Fibroblast of gingiva (primary cell): ENCODE measurements at places on chromosomes 13 and 19.
A peak's percentile ranks its signal among the peaks of the same experiment; 100 is the strongest.

DNA sequence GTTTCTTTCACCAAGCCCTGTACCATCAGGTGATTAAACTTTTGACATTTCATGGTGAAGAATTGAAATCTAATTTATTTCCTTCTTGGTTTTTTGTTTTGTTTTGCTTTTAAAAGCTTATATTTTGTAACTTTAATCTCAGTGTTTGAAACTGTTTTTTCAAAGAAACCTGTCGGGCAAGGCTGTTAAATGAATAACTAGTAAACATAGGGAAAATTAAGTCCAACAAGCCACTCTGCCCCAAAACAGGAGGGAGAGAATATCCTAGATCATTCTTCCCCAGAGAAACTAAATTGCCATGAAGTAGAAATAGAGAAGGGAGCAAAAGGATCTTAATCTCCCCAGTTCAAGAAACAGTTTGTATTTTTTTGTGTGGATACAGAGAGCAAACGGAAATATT lies 98.2 kb downstream of the FREM2 start:
- no peak for DNase-seq

GRCh38 chr13:112127564-112128330 lies 60.8 kb downstream of the SOX1 start:
- no peak for DNase-seq

DNA sequence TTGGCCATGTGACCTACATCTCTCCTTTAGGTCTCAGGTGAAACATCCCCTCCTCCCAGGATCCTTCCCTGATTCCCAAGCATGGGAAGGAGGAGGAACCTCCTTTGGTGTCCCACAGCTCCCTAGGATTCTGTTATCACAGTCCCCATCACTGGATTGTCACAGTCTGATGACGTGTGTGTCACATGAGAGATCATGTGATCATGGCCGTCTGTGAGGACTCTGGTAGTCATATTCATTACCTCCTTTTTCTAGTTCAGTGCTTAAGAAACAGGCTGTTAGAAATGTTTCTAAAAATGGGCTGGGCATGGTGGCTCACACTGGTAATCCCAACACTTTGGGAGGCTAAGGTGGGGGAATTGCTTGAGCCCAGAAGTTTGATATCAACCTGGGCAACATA lies 3.0 kb downstream of the DHX34 start:
- no peak for DNase-seq

DNA sequence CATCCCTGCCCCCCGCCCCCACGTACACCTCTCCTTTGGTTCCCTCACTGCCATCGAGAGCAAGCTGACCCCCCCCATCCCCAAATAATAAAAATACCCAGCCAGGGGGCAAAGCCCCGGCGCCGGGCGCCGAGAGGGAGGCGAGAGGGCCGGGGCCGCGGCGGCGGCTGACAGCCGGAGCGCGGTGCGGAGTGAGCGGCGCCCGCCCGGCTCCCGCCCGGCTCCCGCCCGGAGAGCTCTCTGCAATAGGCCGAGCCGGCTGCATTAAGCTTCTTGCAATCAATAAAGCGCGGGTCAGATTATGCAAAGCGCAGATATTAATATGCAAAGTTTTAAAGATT lies 40.9 kb downstream of the DEDD2 start:
- no peak for DNase-seq

DNA sequence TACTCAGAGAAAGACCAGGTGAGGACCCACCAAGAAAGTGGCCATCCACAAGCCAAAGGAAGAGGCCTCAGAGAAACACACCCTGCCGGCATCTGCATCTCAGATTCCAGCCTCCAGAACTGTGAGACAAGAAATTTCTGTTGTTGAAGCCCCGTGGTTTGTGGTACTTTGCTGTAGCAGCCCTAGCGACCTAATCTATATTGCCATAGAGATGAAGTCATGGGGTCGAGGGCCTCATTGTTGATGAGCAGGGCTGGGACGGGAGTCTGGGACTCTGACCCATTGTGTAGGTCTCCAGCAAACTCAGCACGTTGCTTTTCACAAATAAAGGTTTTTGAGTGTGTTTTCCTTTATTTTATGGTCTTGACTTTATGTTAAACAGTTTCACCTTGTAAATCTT lies 174.9 kb downstream of the TNFSF13B start:
- no peak for DNase-seq

DNA sequence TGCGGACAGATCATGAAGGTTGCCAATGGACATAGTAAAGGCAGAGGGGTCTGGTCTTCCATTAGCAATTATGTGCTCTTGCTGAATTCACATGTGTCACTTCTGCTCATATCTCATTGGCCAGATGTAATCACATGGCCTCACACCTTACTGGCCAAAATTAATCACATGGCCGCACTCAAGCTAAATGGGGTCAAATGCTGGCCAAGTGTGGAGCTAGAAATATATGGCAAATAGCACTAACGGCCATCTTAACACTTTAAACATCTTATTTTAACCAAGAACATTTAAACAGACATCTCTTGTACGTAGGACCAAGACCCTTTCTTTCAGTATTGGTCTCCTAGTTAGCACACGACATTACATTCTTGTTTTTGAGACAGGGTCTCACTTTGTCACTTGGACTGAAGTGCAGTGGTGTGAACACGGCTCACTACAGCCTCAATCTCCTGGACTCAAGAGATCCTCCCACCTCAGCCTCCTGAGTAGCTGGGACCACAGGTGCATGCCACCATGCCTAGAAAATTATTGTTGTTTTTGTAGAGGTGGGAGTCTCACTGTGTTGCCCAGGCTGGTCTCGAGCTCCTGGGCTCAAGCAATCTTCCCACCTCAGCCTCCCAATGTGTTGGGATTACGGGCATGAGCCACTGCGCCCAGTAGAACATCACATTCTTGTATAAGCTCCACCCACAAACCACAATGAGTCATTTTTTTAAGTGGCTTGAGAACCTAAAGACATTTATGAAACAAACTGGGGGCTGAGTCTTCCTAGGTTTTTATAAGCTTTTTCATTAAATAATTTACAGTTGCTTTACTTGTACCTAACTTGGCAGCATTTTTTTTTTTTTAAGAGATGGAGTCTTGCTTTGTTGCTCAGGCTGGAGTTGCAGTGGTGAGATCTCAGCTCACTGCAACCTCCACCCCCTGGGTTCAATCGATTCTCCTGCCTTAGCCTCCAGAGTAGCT lies 2.9 kb upstream of the PTOV1 start:
- DNase-seq = peak; percentile 71

GRCh38 chr13:106311004-106311403 lies 224.5 kb downstream of the EFNB2 start:
- no peak for DNase-seq

DNA sequence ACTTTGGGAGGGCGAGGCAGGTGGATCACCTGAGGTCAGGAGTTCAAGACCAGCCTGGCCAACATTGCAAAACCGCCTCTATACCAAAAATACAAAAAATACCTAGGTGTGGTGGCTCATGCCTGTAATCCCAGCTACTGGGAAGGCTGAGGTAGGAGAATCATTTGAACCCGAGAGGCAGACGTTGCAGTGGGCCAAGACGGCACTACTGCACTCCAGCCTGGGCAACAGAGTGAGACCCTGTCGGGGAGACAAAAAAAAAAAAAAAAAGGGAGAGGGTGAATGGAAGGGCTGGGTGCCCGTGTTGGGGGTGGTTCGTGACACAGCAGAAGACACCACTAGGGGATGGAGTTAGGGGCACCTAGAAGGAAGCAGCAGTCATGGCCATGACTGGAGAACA lies 10.8 kb downstream of the CFD start:
- no peak for DNase-seq

DNA sequence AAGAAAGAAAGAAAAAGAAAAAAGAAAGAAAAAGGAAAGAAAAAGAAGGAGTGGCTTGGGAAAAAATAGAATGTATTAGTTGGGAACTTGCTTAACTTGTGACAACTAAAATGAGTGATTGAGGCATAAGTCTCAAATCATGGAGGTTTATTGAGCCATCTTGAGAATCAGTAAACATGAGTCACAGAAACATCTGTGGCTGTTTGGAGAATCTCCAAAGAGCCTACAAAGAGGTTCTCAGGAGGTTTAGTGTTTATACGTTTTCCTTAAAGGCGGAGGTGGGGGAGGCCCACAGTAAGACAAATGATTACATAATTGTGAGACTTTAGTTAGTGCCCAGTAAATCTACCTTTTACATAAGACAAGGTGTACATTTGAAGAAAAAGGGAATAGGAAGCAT lies 38.6 kb downstream of the WDR87 start:
- peak; percentile 44 for DNase-seq

GRCh38 chr13:103101901-103102300 lies 35.7 kb upstream of the SLC10A2 start:
- no peak for DNase-seq

DNA sequence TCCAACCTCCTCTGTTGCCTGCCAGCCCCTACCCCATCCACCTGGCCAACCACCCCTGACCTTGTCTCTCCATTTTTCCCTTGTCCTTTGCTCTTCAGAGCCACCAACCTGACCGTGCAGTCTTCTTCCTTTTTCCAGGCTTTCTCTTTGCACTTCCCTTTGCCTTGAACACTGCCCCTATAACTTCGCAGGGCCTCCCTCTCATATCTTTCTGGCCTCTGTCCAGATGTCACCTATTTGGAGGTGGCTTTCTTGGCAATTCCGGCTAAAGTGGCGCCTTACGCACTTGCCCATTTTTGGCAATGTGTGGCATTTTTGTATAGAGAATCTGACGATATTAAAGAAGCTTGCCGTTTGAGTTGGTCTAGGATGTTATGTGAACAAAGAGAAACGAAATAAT lies 844 bp downstream of the ZNF543 start:
- DNase-seq = no peak

- no peak for DNase-seq
These were observed 58.7 kb downstream of the DHRS12 start for GRCh38 chr13:51745243-51745642.

- DNase-seq = no peak
These were observed 421.0 kb upstream of the KLF12 start for GRCh38 chr13:74555276-74555625.

- no peak for DNase-seq
These were observed 52.7 kb upstream of the ZDHHC20 start for GRCh38 chr13:21511849-21512248.

DNA sequence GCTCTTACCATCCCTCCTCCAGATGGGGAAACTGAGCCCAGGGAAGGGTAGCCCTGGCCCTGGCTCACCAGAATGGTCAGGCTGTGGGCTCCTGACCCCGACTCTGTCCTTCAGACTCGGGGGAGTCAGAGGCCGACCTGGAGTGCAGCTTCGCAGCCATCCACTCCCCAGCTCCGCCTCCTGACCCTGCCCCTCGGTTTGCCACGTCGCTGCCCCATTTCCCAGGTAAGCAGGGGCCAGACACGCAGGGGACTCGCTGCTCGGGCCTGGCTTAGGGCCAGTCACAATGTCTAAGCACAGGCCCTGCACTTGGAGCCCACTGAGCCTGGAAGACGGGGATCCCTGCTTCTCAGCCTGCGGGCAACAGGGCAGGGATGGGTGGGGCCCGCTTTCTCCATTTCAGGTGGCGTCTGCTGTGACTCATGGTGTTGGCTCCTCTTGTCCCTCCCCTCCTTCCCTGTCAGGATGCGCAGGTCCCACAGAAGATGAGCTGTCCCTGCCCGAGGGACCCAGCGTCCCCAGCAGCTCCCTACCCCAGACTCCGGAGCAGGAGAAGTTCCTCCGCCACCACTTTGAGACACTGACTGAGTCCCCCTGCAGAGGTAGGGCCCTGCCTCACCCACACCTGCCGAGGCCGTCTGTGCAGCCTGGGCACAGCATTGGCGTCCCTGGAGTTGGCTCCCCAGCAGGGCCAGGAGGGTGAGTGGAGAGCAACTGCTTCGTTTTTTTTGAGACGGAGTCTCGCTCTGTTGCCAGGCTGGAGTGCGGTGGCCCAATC lies 9.2 kb upstream of the OVOL3 start:
- DNase-seq = no peak
